Activated CD4-positive, alpha-beta T cell treated with anti-CD3 and anti-CD28 coated beads for 36 hours (primary cell): ENCODE measurements at places on chromosomes 7 and 10.
A peak's percentile ranks its signal among the peaks of the same experiment; 100 is the strongest.

DNA sequence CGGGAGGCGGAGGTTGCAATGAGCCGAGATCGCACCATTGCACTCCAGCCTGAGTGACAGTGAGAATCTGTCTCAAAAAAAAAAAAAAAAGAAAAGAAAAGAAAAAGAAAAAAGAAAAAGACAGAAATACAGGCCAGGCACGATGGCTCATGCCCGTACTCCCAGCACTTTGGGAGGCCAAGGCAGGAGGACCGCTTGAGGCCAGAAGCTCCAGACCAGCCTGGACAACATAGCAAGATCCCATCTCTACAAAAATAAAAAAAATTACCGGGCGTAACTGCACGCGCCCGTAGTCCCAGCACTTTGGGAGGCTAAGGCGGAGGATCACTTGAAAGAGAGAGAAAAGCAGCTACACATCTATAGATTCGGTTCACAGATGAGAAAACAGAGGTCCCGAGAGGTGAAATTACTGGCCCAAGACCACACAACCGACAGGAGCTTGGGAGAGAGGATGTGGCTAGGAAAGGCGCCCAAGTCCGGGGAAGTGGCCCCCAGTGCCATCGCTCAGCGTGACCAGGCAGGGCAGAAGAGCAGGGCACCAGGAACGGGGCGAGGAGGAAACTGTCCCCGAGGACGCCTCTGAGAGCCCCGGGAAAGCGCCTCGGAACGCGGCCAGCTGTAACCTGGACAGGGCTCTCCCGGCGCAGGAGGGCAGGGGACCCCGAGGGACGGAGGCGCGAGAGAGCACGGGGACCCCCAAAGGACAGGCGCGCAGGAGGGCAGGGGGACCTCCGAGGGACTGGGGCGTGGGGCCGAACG lies 612 bp downstream of the SNX8 start:
- H3K36me3 ChIP-seq, result no peaks in the 10 kb centered on the region
- no peaks in the 10 kb centered on the region for H3K27me3 ChIP-seq
- no peak overlapping the region for H3K4me3 ChIP-seq
- DNase-seq, result peak; percentile 45

- H3K4me3 ChIP-seq, result no peak overlapping the region
- H3K4me1 ChIP-seq, result no peaks in the 10 kb centered on the region
- no peak overlapping the region for H3K27ac ChIP-seq
- no peak for DNase-seq
- H3K36me3 ChIP-seq, result no peaks in the 10 kb centered on the region
Measured at GRCh38 chr10:128978211-128978610, 488.8 kb upstream of the MGMT start.

DNA sequence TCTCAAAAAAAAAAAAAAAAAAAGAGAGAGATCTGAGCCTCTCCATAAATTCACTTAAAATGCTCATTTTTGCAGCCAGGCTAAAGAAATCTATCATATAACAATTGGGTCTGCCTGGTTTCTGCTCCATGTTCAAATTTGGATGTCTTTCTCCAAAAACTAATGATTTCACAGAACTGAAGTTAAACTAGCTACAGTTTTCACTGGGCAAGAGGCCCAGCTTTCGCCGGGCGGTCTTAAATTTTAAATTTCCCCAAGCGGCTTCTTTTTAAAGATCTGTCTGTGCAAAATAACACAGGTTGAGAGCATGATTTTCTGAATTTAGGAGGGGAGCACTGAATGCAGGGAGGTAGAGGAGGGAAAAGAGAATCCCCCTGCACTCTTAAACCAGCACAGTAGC lies 603.4 kb downstream of the KCNMA1 start:
- H3K27me3 ChIP-seq, result no peaks in the 10 kb centered on the region
- no peak overlapping the region for H3K27ac ChIP-seq
- no peaks in the 10 kb centered on the region for H3K36me3 ChIP-seq

DNA sequence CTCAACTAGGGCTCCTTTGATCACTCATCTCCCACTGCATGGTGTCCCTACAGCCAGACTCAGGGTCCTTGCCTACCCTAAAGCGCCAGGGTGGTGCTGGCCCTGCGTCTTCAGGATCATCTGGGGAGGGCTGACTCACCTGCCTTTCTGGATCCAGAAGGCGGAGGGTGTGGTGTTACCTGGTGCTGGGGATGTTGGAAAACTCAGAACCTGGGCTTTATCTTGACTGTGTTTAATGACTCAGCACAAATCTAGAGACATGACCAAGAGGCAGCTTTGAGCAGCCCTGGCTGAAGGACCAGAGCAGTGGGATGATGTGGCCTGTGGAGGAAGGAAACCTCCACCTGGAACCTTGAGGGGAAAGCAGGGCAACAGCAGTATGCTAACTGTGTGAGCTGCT lies 96.5 kb downstream of the GRK5 start:
- no peaks in the 10 kb centered on the region for H3K27me3 ChIP-seq
- DNase-seq, result no peak
- peak overlapping the region; percentile 98 for H3K27ac ChIP-seq
- peaks cover 94% of the 10 kb centered on the region for H3K4me1 ChIP-seq

DNA sequence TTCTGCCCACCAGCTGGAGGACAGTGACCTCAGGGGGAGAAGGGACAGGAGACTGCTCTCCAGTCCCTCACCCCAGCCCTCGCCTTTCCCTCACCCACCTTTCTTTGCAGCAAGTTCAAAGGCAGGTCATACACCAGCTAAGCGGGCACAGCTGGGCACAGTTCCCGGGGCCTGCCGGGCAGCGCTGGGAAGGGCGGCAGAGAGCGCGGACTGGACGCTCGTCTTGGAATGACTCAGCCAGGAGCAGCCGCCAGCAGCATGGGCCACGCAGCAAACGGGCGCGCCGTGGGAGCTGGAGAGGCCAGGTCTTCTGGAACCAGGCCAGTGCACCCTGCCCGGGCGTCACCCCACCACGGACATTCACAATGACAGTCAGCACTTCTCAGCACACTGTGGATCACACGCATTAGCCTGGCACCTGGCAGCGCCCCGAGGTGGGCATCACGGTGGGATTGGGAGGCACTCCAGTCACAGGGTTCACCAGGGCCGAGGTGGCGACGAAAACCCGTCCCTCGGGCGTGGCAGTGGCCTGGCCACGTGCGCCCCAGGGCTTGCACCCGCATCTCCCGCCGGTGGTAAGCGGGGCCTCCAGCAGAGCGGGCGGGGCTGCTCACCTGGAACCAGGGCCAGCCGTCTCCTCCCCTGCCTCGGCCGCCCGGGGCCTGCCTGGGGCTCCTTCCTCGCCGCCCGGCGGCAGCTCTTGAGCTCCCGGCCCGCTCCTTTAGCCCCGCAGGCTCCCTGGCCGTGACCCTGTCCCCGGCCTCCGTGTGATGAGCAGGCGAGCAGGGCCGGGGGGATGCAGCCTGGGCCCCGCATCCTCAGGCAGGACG lies 29.0 kb upstream of the WDFY4 start:
- peaks cover 21% of the 10 kb centered on the region for H3K27me3 ChIP-seq
- peaks cover 5% of the 10 kb centered on the region for H3K4me1 ChIP-seq
- peak; percentile 35 for DNase-seq
- H3K4me3 ChIP-seq, result no peak overlapping the region
- H3K36me3 ChIP-seq, result no peaks in the 10 kb centered on the region

- peaks cover 4% of the 10 kb centered on the region for H3K4me1 ChIP-seq
- no peak for DNase-seq
- H3K36me3 ChIP-seq, result no peaks in the 10 kb centered on the region
- peaks cover 7% of the 10 kb centered on the region for H3K27me3 ChIP-seq
Measured at GRCh38 chr10:128258421-128258976, 132.3 kb upstream of the MKI67 start.

- peaks cover 6% of the 10 kb centered on the region for H3K36me3 ChIP-seq
- no peak for DNase-seq
- no peak overlapping the region for H3K27ac ChIP-seq
- peaks cover 10% of the 10 kb centered on the region for H3K4me1 ChIP-seq
Measured at GRCh38 chr10:119715628-119716505, 10.0 kb upstream of the INPP5F start.

DNA sequence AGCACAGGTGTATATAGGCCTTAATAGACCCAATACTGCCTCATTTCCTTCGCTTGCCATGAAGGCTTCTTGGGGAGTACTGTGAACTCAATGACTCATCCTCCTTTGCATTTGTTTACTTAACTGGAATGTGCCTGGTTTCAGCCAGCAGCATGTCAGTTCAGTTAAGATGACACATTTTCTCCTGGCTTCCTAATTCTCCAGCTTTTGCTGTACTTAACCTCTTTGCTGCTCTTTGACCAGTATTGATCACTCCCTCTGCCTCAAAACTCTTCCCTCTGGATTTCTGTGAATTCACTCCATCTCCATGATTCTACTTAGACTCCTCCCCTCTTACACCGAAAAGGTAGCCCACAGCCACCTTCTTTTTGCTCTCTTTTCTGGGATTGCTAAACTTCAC lies 135.7 kb downstream of the MAGI2 start:
- no peak overlapping the region for H3K27ac ChIP-seq
- H3K4me3 ChIP-seq, result no peak overlapping the region
- no peak for DNase-seq
- no peaks in the 10 kb centered on the region for H3K4me1 ChIP-seq

GRCh38 chr10:126939706-126940105 lies 34.5 kb downstream of the DOCK1 start:
- no peaks in the 10 kb centered on the region for H3K27me3 ChIP-seq
- H3K36me3 ChIP-seq, result no peaks in the 10 kb centered on the region
- no peak for DNase-seq
- no peak overlapping the region for H3K4me3 ChIP-seq

- no peak overlapping the region for H3K4me3 ChIP-seq
- H3K27ac ChIP-seq, result no peak overlapping the region
- no peak for DNase-seq
- no peaks in the 10 kb centered on the region for H3K36me3 ChIP-seq
- H3K4me1 ChIP-seq, result no peaks in the 10 kb centered on the region
Measured at GRCh38 chr10:83945982-83946718, 193.2 kb upstream of the GHITM start.

DNA sequence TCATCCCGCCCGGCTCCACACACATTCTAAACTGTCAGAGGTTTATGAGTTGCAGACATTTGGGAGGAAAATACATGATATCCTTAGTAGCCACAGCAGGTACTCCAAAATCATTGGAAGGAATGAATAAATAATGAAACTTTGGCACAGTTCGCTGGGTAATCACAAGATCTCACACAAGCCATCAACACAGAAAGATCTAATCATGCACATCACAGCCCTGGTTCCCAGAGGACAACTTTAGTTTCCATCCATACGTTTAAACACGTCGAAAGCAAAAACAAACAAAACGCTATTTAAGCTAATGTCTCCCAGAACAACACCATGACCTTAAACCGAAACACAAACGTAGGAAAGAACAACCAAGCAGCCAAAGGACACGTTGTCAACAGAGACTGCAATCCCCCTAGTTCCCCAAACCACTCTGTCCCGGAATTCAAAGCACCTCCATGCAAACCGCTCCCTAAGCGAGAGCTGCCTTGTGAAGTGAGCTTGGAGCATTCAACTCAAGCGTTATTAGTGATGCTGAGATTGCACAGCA lies 12.3 kb downstream of the SVIL start:
- H3K27ac ChIP-seq, result no peak overlapping the region
- no peaks in the 10 kb centered on the region for H3K36me3 ChIP-seq
- H3K27me3 ChIP-seq, result no peaks in the 10 kb centered on the region
- H3K4me3 ChIP-seq, result no peak overlapping the region
- no peak for DNase-seq
- H3K4me1 ChIP-seq, result peaks cover 2% of the 10 kb centered on the region

DNA sequence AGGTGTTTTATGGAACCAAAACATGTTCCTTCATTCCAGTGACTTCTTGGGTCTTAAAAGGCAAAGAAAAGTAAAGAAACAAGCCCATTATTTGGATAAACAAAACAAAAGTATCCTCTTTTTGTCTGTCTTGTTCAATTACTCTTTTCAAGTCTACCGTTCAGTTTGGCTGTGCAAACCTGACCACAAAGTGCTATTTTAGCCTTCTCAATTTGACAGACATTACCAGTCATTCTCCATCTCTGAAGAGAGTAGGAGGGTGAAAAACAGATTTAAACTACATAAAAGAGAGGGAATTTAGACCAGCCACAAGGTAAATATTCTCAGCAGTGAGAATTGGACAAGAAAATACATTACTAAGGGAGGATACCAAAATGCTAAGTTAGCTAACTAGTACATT lies 145.2 kb downstream of the GRM3 start:
- no peaks in the 10 kb centered on the region for H3K27me3 ChIP-seq
- DNase-seq, result no peak
- no peak overlapping the region for H3K4me3 ChIP-seq

DNA sequence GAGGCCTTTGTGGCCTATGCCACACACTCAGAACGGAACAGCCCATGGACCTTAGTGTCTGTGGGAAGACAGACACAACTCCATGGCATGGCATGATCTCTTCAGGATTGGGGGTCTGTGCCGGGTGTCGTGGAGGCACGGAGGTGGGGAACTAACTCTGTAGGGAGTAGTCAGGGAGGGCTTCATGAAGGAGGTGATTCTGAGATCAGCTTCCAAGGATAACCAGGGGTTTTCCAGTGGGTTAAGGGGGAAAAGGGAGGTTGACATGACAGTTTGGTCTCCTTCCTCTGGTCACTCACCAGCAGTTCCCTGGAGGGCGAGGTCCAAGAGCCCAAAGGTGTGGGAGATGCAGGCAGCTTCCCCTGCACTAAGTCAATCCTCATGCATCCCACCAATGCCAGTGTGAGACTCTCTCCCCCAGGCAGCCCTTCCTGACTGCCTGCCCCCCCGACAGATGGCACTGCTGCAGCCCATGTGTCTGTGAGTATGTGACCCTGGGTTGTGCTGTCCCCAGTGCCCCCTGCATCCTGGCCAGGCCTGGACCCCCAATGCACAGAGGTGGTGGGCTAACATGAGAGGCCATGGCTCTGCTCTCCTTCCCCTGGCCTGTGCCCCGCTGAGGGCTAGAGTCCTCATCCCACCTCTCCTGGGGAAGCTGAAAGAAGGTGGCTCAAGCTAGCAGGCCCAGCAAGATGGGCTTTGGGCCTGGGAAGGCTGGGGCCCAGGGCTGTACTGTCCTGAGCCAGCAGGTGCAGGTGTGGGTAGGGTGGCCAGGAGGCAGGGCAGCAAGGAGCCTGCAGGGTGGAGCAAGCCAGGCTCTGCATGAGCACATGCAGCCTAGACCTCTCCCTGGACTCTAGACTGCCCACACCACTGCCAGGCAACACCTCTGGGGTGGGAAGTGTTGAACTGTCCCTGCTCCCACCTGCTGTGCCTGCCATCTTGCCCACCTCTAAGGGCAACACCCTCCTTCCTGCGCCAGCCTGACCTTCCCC lies 39.7 kb downstream of the RASGEF1A start:
- H3K27ac ChIP-seq, result peak overlapping the region; percentile 23
- peaks cover 26% of the 10 kb centered on the region for H3K27me3 ChIP-seq
- H3K4me3 ChIP-seq, result no peak overlapping the region
- no peaks in the 10 kb centered on the region for H3K36me3 ChIP-seq
- peak; percentile 5 for DNase-seq
- peaks cover 36% of the 10 kb centered on the region for H3K4me1 ChIP-seq

- H3K4me1 ChIP-seq, result no peaks in the 10 kb centered on the region
- no peak overlapping the region for H3K4me3 ChIP-seq
- DNase-seq, result no peak
- no peaks in the 10 kb centered on the region for H3K36me3 ChIP-seq
Measured at GRCh38 chr7:45642044-45642443, 67.9 kb downstream of the ADCY1 start.

- H3K27ac ChIP-seq, result no peak overlapping the region
- H3K4me1 ChIP-seq, result no peaks in the 10 kb centered on the region
- H3K4me3 ChIP-seq, result no peak overlapping the region
- no peak for DNase-seq
Measured at GRCh38 chr7:116548506-116548905, 23.7 kb downstream of the CAV1 start.
